ENCODE measurements at places on chromosomes 11 and 22. TPM values are rescaled to one million over a fixed set of nuclear protein-coding genes. Genes with fewer than 3 reads are reported as not detected.

Gene PAX6
- not detected for total RNA-seq

DNA sequence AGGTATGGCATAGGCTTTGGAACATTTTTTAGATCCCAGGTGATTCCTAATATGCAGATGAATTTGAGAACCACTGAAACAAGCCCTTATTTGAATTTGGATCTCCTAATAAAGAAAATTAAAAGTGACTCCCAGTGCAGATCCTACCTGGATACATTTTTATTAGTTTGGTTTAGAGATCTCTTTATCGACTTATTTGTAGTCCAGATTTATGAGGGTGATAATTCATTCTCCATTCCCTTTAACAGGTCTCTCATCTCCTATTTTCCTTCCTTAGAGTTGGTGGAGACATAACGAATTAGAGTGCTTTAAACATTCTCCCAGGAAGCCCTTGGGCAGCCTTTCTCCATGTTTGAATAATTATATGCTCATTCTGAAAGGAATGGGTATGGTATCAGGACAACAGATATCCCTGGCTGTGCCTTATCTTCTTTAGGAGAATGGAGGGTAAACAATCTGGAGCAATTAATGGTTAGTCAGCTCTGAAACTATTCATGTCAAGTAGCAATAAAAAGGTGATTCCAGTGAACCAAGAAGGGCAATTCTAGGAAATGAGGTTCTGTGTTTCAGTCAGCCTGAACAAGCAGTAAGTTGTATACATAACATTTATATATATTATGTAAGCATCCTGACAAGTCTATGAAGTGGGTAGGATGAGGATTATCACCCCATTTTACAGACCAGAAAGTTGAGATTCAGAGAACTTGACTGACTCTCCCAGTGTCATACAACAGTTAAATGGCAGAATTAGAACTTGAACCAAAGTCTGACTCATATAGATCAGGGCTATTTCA, 53.9 kb upstream of the RCE1 start:
- no peak for DNase-seq

- no peak for DNase-seq
These were observed 30.1 kb upstream of the NOX4 start for GRCh38 chr11:89521294-89521693.

DNA sequence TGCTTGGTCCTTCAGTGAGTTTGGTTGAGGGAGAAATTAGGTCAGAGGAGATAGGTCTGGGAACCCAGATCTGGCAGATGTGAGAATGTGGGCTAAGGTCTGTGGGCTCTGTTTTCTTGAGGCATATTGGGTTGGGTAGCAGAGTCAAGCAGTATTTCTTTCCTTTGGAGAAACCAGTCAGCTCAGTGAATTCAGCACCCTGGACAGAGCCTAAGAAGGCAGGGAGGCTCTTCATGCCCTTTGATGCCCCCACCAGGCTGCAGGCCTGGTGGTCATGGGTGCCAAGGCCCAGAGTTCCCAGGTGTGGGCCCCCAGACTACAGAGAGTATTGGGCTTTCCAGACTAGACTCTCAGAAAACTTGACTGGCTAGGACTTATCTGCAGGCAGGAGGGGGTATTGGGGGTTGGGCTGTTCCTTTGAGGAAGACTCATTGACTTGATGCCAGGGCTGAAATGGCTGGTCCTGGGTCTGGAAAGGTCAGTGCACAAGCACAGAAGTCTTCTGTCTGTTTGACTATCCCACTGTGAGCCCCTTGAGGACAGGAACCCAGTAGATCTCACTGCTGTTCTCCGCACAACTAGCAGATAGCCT, 45.3 kb upstream of the NECTIN1 start:
- DNase-seq: no peak

- no peak for DNase-seq
These were observed 93.9 kb upstream of the CSNK2A3 start for GRCh38 chr11:11446967-11447366.

GRCh38 chr11:93080146-93080759, 110.8 kb downstream of the MTNR1B start:
- no peak for DNase-seq

GRCh38 chr22:20118300-20119020, 1.4 kb upstream of the TRMT2A start:
- no peak for DNase-seq

GRCh38 chr22:32717337-32718240, 83.9 kb upstream of the TIMP3 start:
- no peak for DNase-seq

GRCh38 chr11:2643746-2644145, 56.0 kb downstream of the KCNQ1OT1 start:
- DNase-seq: no peak

GRCh38 chr11:294780-295179, 4.5 kb downstream of the IFITM5 start:
- no peak for DNase-seq

DNA sequence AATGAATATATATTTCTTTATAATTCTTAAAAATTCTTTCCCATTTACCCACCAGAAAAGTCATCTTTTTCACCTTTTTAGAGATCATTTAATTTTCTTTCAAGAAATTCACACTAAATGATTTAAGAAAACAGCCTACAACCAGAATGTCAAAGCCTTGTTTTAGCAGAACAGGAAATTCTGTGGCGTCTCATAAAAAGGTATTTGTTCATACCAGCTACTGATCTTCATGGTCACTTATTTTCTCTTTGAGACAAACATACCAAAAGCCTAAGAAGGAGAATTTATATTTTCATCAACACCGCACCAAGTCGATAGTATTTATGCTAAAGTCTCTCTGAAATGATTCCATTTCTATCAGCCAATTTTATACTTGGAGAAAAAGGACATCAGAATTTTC, 105.3 kb downstream of the ETS1 start:
- DNase-seq: no peak

DNA sequence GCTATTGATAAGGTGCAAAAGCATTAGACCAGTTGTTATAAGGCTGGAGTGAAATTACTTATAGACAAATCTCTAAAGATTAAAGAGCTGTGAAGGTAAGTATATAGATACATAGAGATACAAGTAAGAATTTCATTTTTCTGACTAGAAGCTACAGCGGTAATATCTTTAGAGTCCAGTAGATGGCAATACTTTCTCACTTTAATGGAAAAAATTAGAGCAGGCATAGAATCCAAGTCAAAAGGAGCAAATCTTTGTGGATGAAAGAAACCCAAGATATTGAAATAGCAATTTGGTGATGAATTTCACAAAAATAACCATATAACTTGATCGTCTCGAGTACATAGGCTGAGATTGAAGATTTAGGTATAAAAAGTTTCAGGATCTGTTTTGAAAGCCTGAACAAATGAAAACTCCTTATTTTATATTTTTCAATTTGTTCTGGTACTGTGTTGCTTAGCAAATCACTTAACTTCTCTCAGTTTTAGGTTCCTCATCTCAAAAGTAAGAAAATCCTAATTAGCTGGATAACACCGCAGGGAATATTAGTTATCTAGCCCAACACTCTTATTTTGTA, 81.9 kb downstream of the UVRAG start:
- peak; percentile 52 for DNase-seq

DNA sequence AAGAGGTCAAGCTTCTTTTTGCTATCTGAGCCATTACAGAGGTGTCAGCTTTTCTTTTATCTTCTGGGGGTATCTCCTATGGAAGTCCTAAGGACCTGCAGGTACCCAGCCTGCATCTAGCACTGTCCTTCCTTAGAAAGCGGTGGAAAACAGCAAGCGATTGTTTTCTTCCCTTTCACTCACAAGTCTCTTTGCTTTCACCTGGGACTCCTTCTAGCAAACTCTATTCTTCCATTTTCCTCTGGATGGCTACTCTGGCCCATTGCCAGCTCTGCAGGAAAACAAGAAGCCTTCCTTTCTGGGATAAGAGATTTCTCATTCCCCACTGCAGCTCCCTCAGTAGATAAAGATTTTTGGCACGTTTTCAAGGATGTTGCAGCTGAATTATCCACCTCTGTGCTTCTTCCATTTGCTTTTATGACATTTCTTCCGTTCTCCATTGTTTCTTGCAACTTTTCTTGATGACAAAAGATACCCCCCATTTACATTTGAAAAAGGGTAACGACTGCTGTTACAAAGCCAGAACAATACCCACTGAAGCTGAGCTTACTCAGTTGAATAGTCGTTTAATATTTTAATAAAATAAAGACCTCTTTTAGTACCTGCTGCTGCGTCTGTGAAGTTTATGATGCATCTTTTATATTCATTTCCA, 40.2 kb upstream of the BDNF start:
- DNase-seq: no peak

DNA sequence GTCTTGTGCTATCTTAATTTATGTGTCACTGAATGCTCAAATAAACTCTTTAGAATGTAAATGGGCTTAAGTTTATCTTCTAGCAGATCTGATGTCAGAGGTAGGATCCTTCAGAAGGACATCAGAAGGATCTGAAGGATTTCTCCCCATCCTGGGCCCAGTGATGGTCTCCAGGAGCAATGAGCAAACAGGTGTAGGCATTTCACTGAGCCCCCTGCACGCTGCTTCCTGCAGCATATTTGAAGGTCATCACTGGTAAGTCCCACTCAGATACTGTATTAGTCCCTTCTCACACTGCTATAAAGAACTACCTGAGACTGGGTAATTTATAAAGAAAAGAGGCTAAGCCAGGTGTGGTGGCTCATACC, 4.5 kb downstream of the GSTP1 start:
- DNase-seq: peak; percentile 84

- peak; percentile 26 for DNase-seq
These were observed 2.1 kb downstream of the TNNI2 start for GRCh38 chr11:1840780-1841480.

Gene TMEM25
- 16.3 TPM for total RNA-seq

DNA sequence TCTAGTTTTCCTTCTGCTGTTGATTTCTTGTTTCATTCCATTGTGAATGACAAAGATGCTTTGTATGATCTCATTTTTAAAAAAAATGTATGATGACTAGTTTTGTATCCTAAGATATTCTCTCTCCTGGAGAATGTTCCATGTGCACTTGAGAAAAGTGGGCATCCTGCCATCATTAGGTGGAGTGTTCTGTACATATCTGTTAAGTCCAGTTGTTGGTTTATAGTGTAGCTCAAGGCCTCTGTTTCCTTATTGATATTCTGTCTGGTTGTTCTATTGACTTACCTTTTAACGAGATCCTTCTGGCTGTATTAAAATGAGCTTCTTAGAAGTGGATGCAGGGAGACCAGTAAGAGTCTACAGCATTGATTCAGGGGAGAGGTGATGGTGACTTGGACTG, 35.2 kb downstream of the SGSM1 start:
- no peak for DNase-seq

Gene RFPL3
- total RNA-seq: not detected

GRCh38 chr11:67439321-67440228, 2.1 kb upstream of the PTPRCAP start:
- DNase-seq: peak; percentile 50

DNA sequence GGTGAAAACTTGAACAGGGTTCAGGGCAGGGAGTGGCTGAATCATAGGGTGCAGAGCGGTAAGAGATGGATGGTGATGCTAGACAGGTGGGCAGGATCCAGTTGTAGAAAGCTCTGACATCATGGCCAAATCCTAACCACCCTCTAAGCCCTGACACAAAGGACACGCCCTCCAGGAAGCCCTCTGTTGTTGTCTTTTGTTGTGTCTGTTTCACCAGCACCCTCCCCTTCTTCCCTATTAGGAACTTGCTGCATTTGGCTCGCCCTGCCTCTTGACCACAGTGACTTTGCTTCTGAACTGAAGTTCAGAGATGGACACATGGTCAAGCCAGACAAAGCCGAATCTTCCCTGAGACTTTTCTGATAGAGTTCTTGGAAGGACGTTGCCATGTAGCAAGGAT, 14.2 kb upstream of the APOL6 start:
- no peak for DNase-seq

Gene GGT1
- total RNA-seq: 10.4 TPM

- DNase-seq: no peak
These were observed 248.8 kb downstream of the RAB38 start for GRCh38 chr11:87926250-87926970.

Gene RTN4R
- total RNA-seq: 0.51 TPM

Gene FJX1
- 0.36 TPM for total RNA-seq

Gene BEST1
- total RNA-seq: 0.78 TPM

GRCh38 chr11:114784216-114784615, 105.9 kb downstream of the NXPE2 start:
- no peak for DNase-seq

Gene TRIM49C
- total RNA-seq: not detected

Gene POU2AF2
- not detected for total RNA-seq

GRCh38 chr11:71206186-71206585, 46.2 kb downstream of the SHANK2 start:
- no peak for DNase-seq

DNA sequence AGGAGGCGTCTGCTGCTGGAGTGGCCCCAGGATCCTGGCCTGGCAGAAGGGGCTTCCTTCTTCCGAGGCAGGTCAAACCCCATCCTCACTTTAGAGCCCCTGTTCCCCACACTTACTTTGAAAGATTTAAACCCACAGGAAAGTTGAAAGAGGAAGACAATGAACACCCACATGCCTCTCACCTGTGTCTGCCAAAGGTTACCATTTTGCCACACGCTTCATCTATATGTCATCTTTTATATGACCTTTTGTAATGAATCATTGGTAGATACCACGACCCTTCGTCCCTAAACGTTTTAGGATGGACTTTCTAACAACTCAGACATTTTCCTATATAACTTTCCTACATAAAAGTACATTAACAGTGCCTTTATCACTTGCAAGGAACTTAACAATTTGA, 39.8 kb upstream of the BID start:
- DNase-seq: no peak

- no peak for DNase-seq
These were observed 499.0 kb upstream of the CCDC179 start for GRCh38 chr11:23359297-23359696.

Gene SYCE3
- total RNA-seq: not detected

Gene CABP7
- total RNA-seq: not detected

DNA sequence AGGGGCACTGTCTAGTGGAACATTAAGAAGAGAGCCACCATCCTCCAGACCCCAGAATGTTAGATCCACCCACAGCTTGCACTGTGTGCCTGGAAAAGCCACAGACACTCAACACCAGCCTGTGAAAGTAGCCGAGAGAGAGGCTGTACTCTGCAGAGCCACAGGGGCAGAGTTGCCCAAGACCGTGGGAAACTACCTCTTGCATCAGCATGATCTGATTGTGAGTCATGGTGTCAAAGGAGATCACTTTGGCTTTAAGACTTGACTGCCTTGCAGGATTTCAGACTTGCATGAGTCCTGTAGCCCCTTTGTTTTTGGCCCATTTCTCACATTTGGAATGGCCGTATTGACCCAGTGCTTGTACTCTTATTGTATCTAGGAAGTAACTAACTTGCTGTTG, 115.9 kb upstream of the CCDC179 start:
- no peak for DNase-seq

DNA sequence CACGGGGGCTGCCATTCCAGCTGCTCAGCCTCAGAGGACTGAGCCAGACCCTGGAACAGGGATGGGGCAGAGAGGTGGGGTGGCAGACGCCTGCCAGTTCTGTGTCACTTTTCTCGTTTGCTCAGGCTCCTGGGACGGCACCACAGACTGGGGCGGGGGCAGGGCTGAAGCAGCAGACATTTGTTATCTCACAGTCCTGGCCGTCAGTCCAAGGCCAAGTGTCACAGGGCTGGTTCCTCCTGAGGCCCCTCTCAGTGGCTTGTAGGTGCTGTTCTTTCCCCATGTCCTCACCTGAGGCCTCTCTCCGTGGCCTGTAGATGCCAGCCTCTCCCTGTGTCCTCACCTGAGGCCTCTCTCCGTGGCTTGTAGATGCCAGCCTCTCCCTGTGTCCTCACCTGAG, 24.7 kb downstream of the TPCN2 start:
- no peak for DNase-seq

Measured in B cell (primary cell).